ENCODE measurements at places on chromosomes 11 and 22.

- no peaks in the 10 kb centered on the region for H3K36me3 ChIP-seq
- no peaks in the 10 kb centered on the region for H3K27me3 ChIP-seq
- H3K27ac ChIP-seq, result no peak overlapping the region
- DNase-seq, result peak; percentile 52
Observed at GRCh38 chr11:2587132-2587930, 112.5 kb downstream of the KCNQ1OT1 start.

GRCh38 chr11:69931060-69931910, 112.1 kb upstream of the FGF3 start:
- no peak overlapping the region for H3K27ac ChIP-seq
- H3K4me1 ChIP-seq, result no peaks in the 10 kb centered on the region
- no peak overlapping the region for H3K4me3 ChIP-seq
- no peak for DNase-seq
- no peaks in the 10 kb centered on the region for H3K36me3 ChIP-seq

GRCh38 chr11:86103808-86104207, 34.9 kb upstream of the PICALM start:
- H3K4me1 ChIP-seq, result no peaks in the 10 kb centered on the region
- H3K36me3 ChIP-seq, result no peaks in the 10 kb centered on the region
- H3K27me3 ChIP-seq, result no peaks in the 10 kb centered on the region
- no peak for DNase-seq
- no peak overlapping the region for H3K4me3 ChIP-seq
- no peak overlapping the region for H3K27ac ChIP-seq

DNA sequence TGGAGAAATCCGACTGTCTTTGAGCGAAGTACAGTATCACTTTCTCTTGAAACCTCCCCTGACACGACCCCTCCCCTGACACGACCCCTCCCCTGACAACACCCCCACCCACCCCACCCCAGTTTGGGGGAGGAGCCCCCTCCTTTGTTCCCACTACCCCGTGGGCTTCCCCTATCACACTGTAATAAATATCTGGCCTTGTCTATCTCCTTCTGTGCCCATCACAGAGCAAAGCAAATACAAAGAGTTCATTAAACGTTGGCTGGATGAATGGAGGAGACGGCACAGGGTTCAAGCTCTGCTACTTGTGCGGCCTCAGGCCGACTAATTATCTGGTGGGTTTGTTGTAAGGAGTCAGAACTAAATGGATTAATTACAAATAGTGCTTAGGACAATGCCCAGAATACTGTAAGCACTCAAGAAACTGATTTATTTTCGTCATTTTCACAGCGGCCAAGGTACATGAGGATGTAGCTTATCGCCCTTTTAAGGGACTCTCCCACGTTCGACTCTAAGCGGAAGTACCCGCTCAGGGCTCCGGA, 628 bp upstream of the GGA1 start:
- no peaks in the 10 kb centered on the region for H3K27me3 ChIP-seq
- peaks cover 39% of the 10 kb centered on the region for H3K4me1 ChIP-seq
- no peaks in the 10 kb centered on the region for H3K36me3 ChIP-seq
- no peak for DNase-seq
- peak overlapping the region; percentile 94 for H3K27ac ChIP-seq

DNA sequence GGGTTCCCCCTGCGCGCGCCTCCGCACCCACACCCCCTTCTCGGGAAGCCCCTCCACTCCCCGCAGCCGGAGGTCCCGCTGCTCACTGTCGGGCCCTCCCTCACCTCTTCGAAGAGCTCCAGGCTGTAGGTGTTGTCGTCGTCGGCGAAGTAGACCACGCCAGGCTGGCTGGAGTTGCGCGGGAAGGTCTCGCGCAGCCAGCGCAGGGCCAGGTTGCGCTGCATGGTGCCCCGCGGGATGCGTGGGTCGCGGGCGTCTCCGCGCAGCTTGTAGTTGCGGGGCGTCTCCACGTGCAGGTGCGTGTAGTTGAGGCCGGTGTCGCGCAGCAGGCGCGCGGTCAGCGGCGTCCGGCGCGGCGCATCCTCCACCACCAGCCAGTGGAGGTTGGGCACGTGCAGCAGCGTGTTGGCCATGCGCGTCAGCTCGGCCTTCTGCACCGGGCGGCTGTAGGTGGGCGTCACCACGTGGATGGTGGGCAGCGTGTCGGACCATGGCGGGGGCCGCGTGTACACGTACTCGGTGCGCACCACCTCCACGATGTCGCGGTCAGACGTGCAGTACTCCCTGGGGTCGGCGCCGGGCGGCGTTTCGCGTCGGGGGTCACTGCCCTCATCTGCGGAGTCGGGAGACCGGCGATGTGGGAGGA, 28.3 kb downstream of the B3GAT1 start:
- H3K27me3 ChIP-seq, result no peaks in the 10 kb centered on the region
- no peak overlapping the region for H3K27ac ChIP-seq

DNA sequence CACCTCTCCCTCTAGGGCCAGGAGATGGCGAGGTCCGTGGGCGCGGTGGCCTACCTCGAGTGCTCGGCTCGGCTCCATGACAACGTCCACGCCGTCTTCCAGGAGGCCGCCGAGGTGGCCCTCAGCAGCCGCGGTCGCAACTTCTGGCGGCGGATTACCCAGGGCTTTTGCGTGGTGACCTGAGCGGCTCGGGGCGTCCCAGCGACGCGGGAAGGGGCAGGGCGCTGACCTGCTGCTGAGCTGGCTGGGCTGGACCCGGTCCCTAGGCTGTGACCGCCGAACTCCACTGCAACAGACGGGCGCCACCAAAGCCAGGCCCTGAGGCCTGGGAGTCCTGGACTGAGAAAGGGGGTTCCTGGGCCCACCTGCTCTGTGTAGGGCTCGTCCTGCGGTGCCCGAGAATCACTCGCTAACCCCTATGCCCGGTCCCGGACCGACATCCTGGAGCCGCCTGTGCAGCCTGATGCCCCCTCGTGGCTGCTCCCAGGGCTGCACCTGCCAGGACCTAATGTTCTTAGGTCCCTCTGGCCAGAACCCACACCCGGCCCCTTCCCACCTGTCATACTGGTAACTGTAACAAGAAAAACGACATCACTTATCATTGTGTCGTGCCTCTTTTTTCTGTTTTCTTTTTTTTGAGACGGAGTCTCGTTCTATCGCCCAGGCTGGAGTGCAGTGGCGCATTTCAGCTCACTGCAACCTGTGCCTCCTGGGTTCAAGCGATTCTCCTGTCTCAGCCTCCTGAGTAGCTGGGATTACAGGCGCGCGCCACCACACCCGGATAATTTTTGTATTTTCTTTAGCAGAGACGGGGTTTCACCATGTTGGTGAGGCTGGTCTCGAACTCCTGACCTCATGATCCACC, 15.0 kb downstream of the RHOD start:
- no peak overlapping the region for H3K27ac ChIP-seq
- H3K36me3 ChIP-seq, result no peaks in the 10 kb centered on the region

- no peak within 1 kb of the TSS for H3K27ac ChIP-seq
- no peaks in the 10 kb centered on the region for H3K36me3 ChIP-seq
- H3K4me3 ChIP-seq, result peak within 1 kb of the TSS; percentile 34
Observed at GRCh38 chr11:17734418-17734911, at the start of gene KCNC1. KCNC1 (plus strand) TSS chr11:17734781; CDS start chr11:17736003, 1,222 bp downstream.

GRCh38 chr11:128587415-128587814, at the start of gene ETS1:
ETS1 (minus strand) TSS chr11:128587558; CDS start chr11:128573130, 14,428 bp downstream.
- H3K4me1 ChIP-seq, result peaks cover 12% of the 10 kb centered on the region
- H3K27me3 ChIP-seq, result no peaks in the 10 kb centered on the region
- H3K27ac ChIP-seq, result no peak within 1 kb of the TSS
- no peaks in the 10 kb centered on the region for H3K36me3 ChIP-seq
- DNase-seq, result no peak
- H3K4me3 ChIP-seq, result peak within 1 kb of the TSS; percentile 24

GRCh38 chr11:16881074-16881709, 133.0 kb downstream of the PLEKHA7 start:
- H3K4me3 ChIP-seq, result no peak overlapping the region
- H3K27ac ChIP-seq, result peak overlapping the region; percentile 20
- H3K4me1 ChIP-seq, result peaks cover 52% of the 10 kb centered on the region
- no peaks in the 10 kb centered on the region for H3K36me3 ChIP-seq

- H3K27ac ChIP-seq, result no peak overlapping the region
- DNase-seq, result no peak
- no peaks in the 10 kb centered on the region for H3K4me1 ChIP-seq
- no peaks in the 10 kb centered on the region for H3K27me3 ChIP-seq
- H3K36me3 ChIP-seq, result no peaks in the 10 kb centered on the region
- H3K4me3 ChIP-seq, result no peak overlapping the region
Observed at GRCh38 chr11:46477136-46477535, 85.6 kb upstream of the CHRM4 start.

DNA sequence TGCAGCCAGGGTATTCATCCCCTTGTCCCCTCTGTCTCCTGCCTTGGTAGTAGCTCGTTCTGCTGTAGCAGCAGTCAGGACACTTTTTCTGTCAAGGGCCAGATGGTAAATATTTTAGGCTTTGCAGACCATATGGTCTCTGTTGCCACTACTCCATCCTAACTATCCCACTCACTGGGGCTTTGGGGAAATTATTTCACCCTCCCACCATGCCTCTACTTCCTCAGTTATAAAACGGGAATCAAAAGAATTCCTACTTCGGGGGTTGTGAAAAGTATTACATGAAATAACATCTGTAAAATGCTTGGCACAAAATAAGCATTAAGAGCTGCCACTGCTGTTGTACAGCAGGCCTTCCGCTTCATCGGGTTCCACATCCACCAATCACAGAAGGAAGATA, 89.9 kb upstream of the LDLRAD3 start:
- no peaks in the 10 kb centered on the region for H3K36me3 ChIP-seq
- no peaks in the 10 kb centered on the region for H3K27me3 ChIP-seq
- DNase-seq, result peak; percentile 16
- no peak overlapping the region for H3K4me3 ChIP-seq
- H3K4me1 ChIP-seq, result no peaks in the 10 kb centered on the region

DNA sequence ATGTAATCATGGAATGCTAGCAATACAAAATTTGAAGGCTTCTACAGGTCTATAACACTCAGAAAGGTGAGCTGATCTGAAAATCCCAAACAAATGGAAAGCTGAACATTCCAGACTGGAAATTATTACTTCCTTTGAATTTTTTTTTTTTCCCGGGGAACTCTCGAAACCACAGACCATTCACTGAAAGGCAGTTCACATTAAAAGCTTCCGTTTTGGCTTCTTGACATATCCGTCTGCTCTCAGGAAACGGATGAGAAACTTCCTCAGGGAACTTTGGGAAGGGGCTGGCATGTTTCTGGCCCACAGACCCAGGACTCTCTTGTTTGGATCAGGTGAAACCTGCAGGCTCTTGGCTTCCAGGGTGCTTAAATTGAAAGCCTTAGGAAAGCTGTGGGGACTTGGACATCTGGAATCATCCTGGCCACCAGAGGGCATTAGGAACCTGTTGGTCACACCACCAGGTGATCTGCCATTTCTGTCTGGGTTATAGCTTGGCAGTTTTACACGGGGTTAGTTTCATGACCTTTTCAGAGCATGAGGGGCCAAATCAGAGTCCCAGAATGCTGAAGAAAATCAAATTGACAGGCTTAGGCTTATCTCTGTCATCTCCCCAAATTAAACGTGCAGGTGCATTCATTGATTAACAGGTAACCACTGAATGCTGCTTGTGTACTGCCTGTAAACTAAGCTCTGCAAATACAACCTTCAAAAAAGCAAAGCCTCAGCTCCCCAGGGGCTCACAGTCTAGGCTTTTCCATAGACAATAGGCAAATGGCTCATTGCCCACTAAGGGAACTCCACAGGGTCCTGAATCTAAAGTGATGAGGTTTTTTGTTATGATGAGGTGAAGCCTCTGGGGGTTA, 22.7 kb upstream of the GRAMD1B start:
- H3K4me3 ChIP-seq, result no peak overlapping the region
- H3K27me3 ChIP-seq, result no peaks in the 10 kb centered on the region
- no peak for DNase-seq
- H3K27ac ChIP-seq, result no peak overlapping the region
